ENCODE measurements at places on chromosomes 1 and 21.

DNA sequence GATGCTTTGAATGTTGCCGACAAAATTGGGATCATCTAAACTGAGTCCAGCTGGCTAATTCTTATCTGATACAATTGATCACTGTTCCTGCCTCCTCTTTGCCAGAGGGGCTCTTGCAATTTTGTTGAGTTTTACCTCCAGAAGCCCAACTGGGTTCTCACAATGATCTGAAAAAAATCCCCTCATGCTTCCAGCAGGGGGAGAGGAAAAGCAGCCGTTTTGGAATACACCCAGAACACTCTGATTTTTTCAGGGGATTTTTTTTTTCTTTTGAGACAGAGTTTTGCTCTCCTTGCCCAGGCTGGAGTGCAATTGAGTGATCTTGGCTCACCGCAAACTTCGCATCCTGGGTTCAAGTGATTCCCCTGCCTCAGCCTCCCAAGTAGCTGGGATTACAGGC, 13.9 kb upstream of the RERE start:
- no peak for DNase-seq

DNA sequence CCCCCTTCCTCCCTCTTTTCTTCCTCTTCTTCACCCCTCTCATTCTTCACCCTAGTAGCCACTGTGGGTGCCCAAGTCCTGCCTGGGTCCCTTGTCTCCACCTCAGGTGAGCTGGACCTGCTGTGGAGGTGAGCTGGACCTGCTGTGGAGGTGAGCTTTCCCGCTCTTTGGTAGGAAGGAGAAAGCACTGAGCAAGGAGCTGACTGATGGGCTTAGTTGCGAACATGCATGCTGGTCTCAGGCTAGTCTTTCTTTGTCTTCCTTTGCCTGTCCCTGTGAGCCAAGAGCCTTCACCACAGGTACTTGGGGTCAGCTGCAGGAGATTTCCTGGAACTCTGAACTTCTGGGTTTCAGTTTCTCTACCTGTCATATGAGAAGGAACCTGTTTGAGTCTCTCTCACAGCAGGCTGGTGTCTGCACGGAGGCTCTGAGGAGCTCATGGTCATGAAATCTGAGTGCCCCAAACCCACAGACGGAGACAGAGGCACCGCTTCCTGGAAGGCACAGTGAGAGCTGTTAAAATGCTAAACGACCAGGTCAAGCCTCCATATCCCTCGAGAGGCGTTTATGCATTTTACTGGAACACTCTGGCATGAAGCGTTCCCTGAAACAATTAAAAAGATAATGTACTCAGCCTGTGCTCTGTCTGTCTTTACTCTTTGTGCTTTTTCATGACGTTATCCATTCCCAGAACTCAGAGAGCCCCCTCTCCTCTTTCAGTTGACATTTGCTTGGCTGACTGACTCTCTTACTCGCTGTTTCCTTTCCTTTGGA, 69.5 kb downstream of the RHOU start:
- DNase-seq: no peak

DNA sequence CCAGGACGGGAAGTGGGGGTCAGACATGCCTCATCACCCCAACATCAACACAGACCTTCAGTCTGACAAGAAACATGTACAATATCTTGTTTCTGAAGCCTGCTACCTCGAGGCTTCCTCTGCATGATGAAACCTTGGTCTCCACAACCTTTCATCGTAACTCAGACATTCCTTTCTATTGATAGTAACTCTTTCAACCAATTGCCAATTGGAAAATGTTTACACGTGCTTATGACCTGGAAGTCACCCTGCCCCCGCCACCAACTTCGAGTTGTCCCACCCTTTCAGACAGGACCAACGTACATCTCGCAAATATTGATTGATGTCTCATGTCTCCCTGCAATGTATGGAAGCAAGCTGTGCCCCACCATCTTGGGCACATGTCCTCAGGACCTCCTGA, 159.5 kb downstream of the ETS2 start:
- no peak for DNase-seq

DNA sequence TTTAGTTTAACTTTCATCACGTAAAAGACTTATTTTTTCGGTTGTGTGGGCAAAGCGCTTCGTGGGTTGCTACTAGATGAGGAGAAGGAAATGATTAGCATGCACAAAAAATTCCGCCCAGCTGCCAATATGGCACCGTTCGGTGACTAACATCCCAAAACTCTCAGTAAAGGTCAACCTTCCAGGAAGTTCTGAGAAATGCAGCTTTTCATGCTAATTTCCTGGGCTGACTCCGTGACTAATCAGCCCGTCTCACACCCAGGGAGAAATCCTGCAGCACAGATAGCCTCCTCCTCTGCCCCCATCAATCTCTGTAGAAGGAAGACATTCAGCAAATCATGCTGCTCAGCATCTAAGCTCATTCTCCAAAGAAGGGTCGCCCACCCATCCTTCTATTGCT, 34.1 kb downstream of the TMCO4 start:
- DNase-seq: no peak

GRCh38 chr1:8463144-8463927, 145.4 kb downstream of the SLC45A1 start:
- peak; percentile 16 for DNase-seq

DNA sequence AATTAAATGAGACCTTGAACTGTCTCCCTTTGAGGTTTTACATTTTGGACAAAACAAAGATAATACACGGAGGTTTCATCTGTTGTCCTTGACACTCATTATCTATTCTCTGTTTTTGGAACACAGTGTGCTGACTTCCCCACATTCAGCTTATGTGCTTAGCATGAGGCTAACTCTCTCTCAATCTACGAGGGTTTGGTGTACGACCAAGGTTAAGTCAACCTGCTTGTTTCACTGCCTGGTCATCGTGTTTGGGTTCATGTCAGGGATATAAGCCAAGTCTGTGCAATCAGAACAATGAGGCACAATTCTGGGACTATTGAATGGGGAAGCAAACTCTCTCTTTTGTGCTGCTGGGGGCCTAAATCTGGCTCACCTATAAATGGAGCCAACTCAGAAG, 328.5 kb upstream of the USP25 start:
- DNase-seq: no peak

GRCh38 chr1:193437785-193438184, 251.4 kb upstream of the B3GALT2 start:
- peak; percentile 23 for DNase-seq

GRCh38 chr1:184553845-184554244, 167.0 kb downstream of the C1orf21 start:
- DNase-seq: no peak

DNA sequence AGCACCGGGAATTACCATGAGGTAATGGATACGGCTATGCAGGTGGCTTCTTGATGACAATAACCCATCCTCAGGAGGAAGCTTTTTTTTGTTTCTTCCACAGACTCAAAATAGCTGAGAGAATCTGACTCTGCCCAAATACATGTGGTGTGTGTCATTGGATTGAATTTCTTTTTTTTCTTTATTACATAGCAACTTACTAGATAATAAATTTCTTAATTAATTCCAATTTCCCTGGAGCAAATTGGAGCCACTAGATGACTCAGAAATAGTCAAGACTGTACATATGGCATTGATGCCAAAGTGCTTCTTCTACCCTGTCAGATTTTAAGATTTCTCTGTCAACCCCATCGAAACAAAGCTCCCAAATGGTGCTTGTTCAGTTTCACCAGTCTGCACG, 42.7 kb downstream of the L1TD1 start:
- no peak for DNase-seq

- no peak for DNase-seq
Measured at GRCh38 chr1:42934541-42935312, 23.9 kb downstream of the SLC2A1 start.

- no peak for DNase-seq
Measured at GRCh38 chr1:118201524-118201923, 16.5 kb upstream of the SPAG17 start.

DNA sequence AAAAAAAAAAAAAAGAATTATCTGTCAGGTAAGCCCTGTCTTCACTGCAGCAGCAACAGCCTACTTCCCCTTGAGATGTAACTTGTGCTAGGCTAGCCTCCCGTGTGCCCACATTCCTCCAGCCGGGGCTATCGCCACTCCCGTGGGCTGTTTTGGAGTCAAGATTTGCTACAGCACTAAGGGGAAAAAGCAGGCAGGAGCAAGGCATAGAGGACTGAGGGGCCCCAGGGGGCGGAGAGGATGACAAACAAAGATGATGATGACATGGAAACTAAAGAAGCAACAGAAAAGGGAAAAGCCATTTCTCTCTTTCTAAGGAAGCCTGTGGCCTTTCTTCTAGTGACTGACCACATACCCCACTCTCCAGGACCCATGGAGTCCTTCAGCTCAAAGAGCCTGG, 1.9 kb downstream of the TNFAIP8L2 start:
- no peak for DNase-seq

DNA sequence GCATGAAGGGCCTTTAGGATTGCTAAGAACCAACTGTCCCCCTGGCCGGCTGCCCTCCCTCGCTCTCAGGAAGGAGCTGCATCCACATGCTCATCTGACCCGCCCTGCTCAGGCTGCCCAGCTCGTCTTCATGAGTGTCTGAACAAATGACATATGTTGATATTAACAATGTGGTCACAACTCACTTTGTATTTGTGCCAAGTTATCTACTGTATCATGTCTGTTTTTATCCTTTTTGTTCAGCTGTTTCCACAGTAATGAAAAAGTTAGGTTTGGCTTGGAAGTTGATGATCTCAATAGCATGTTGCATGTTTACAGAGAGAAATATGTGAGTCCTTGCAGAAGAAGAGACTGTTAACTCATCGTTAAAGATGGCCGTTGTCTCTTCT, 75.1 kb downstream of the PHTF1 start:
- DNase-seq: no peak

GRCh38 chr1:168223681-168224540, 1.9 kb upstream of the SFT2D2 start:
- no peak for DNase-seq

DNA sequence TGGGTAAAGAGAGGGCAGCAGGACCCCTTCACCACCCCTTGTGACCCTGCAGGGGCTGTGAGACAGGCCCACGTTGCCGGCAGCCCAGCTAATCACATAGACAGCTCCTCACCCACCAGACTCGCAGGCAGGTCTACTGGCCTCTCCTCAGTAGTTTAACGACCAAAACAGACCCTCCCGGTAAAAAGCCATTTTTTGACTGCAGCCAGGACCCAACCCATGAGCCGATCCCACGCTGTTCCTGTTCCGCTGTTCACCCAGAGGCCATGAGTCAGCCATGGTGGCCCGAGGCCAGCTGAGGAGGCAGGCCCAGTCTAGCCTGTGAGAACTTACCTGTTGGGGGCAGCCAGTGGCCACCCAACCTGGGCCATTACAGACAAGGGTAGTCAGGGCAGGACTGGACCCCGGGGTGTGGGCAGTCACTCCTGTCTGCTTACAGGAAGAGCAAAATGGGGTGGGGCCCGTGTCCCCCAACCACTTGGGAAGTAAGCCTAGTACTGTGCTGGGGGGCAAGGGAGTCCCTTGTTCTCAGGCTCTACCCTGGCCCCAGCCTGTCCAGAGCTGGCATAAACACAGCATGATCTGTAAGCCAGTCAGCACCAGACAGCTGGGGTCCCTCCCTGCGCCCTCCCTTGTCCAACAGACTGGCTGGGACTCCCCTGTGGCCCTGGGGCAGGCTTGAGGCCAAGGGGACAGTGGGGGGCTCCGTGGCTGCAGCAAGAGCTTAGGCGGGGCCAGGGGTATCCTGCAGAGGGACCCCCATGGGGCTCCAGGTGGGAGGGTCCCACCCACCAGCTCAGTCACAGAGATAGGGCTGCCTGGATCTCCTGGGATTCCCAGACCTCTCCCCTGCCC, 61.9 kb downstream of the WNT9A start:
- no peak for DNase-seq

DNA sequence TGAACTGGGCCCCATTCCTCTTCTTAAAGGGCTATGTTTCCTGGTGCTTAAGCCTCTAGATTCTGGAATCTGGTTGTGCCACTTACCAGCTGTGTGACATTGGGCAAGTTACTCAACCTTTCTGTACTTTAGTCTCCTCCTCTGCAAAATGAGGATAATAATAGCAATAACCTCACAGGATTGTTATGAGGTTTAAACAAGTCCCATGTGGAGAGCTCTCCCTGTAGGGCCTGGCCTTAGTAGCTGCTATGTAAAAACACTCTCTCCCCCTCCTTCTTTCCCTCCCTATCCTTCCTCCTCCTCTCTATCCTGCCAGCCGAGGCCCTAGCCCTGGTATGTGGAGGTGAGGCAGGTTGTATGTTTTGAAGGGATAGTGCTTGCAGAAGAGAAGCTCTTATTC, 8.2 kb upstream of the PEAR1 start:
- DNase-seq: no peak

DNA sequence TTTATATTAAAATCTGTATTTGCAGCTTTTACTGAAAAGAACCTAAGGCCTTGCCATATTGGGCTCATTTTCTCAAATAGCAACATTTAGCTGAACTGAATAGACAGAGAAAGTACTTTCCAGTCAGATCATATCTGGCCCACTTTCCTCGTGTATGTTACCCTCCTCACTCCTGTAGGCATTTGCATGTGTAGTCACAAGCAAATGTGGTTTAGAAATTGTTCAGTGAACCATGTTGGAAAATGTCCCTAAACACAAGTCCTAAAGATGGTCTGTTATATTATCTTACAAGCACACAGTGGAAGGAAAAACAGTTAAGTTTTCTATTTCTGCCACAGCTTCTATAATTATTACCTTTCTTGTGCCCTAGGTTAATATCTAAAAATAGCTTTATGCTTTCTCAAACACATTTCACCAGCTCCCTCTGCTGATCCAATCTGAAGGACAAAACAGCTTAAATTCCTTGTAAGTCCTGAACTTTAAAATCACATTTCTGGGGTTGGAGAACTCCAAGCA, 606 bp upstream of the FMO4 start:
- no peak for DNase-seq

DNA sequence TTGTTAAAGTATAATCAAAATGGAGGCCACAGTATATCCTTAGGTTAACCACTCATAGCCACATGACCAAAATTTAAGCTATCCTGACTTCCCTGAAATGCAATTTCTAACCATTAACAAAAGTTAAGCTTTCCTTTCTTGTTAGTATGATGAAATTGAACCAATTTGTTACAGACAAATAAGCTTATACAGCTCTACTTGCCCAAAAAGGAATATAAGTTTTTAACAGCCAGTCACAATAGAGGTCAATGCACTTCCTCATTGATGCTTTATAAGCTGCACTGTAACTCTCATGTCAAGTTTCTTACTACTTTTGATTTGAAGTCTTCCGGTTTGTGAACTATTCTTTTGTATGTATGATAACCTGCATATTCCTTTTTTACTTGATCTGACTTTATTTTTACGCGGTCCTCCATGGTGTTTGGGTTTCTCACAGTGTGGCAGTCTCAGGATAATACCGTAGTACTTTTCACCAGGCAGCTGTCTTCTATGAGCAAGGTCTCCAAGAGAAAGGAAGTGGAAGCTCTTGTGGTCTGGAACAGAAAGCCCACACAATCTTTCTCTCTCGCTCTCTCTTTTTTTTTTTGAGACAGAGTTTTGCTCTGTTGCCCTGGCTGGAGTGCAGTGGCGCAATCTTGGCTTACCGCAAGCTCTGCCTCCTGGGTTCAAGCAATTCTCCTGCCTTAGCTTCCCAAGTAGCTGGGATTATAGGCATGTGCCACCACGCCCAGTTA, 331.6 kb downstream of the SRGAP2C start:
- peak; percentile 75 for DNase-seq

GRCh38 chr1:27648602-27649305, 13.8 kb upstream of the FGR start:
- no peak for DNase-seq

- no peak for DNase-seq
Measured at GRCh38 chr21:42453224-42453985, 42.6 kb downstream of the RSPH1 start.

- no peak for DNase-seq
Measured at GRCh38 chr1:114021665-114022099, 42.4 kb downstream of the OLFML3 start.

Data from central memory CD4-positive, alpha-beta T cell (primary cell).